Activated CD8-positive, alpha-beta memory T cell treated with anti-CD3 and anti-CD28 coated beads, Interleukin-2, amount 50 U/mL, for 48 hours (primary cell): ENCODE measurements at places on chromosomes 2 and 18.

GRCh38 chr2:188244383-188244782 lies 47.3 kb upstream of the GULP1 start:
- DNase-seq, result no peak

- peak; percentile 71 for DNase-seq
These were observed 57.6 kb downstream of the SLC4A3 start for GRCh38 chr2:219684721-219685689.

DNA sequence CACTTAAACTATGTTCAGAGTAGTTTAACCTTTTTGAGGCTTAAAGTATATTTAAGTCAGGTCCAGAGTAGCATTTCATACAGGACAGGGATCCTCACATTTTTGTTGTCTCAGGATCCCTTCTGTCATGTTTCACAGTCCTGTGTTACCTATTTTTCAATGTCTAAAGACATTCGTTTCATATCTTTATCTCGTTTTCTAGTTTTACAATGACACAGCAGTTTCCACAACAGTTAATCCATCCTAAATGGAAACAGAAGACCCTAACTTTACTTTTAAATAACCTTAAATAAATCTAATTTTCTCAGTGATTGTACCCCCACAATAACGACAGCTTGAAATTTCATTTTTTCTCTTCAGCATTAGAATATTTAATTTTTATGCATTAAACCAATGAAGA lies 17.3 kb upstream of the SCN9A start:
- DNase-seq, result no peak

DNA sequence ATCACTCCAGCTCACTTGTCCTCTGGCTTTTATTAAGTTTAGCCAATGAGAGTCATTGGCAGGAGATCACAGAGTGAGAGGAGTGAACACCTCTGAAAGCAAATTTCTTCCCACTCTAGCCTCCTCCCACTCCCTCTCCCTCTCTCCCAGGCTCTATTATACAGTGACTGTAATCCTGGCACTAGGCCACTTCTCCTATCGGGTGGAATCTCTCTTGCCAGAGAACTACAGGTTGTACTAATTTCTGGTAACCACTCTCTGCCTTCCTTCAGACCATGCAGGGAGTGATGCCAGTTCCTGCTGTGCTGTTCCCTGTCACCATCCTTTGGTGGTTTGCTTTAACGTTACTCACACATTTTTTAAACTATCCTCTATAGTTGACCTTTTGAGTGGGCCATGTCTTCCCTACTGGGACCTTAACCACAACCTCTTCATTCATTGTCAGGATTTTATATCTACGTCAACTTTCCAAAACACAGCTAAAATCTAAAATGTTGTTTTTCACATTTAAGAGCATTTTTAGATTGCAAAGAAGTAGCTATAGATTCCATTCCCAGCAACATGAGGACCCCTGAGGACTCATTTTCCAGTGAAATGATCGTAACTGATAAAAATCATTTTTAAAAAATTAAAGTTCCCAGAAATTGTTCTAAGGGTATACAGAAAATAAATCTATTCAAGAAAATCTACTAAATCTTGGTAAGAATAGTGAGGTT lies 217.1 kb downstream of the MREG start:
- no peak for DNase-seq

- no peak for DNase-seq
These were observed 1427.7 kb upstream of the CELF4 start for GRCh38 chr18:38993342-38993741.

DNA sequence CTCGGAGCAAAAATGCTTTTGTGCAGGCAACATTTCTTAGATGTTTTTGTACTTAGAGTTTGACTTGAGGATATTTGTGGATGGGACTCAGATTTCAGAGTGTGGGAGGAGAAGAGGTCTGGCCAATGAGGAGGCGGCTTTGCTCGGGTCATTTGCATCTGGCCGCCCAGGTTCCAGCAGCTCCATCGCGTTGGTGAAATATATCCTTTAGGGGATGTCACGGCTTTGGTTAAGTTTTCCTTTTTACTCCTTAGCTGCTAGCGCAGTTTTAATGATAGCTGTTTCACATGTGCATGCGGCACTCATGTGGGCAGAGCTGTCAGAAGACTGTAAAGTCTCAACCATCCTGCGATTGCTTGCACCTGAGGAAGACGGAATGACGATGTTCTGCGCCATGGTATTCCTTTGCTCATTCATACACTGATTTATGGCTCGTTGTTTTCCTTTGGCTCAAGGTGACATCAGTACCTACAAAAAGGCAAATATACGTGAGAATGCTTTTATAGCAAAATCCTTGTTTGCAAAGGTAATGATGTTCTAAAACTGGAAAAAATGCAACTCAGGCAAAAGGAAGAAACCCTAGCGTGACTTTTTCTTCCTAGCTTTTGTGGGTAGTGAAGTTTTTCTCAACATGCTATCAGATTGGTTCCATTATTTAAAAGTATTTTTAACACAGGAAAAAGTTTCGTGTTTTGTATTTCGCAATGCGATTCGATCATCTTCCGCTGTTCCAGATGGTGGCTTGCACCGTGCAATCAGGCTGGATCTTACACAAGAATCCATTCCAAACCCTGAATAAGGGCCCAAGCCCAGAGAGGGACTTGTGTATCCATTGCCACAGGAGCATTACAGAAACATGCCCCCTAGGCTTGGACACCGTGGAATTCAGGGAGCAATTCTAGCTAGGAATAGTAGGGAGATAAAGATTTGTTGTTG lies 70.5 kb upstream of the ZNF516 start:
- no peak for DNase-seq

- no peak for DNase-seq
These were observed 17.7 kb downstream of the CXCR1 start for GRCh38 chr2:218149098-218149497.

DNA sequence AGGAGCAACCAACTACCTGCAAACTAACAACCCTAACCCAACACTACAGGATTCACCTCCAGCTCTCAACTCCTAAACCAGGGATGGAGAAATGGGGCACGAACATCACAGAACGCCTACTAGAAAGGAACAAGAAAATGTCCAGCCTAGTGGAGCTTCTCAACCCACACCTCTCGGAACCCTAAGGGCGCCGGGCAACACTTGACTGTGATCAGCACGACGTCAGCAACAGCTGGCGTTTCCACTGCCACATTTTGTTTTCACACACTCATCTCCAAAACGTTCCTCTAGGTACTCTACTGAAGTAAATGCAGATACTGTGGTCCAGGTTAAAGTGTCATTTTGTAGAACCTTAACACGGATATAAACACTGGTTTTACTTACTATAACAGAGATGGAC lies 4.2 kb downstream of the RNASEH1 start:
- DNase-seq, result no peak

DNA sequence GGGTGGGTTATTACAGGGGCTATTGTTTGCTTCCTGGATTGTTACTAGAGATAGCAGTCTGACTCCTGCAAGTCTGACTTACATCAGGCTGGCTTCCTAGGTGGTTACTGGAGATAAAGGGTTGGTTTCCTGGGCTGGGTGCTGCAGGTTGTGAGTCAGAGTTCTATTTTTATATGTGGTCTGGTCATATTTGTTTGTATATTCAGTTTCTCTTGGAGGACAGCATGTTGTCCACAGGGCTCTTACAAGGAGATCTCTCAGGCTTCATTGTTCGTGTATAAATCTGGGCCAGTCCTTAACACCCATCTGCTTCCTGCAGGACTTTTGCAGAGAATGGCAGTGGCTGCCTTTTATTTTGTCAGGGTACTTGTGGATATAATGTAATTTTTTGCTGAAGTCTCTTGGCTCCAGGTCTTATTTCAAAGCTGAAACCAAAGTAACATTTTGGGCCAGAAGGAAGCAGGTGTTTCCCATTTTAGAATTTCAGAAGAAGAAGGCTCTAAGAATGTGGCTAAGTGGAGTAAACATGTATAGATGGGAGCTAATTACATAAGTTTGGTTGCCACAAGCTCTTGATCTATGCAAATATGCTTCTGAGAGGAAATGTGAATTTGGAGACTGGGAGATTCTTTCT lies 65.9 kb upstream of the SLC16A14 start:
- DNase-seq, result no peak

- no peak for DNase-seq
These were observed 154.0 kb downstream of the AGAP1 start for GRCh38 chr2:235647877-235648276.

- peak; percentile 62 for DNase-seq
These were observed 220.8 kb downstream of the SH3RF3 start for GRCh38 chr2:109349503-109350465.

DNA sequence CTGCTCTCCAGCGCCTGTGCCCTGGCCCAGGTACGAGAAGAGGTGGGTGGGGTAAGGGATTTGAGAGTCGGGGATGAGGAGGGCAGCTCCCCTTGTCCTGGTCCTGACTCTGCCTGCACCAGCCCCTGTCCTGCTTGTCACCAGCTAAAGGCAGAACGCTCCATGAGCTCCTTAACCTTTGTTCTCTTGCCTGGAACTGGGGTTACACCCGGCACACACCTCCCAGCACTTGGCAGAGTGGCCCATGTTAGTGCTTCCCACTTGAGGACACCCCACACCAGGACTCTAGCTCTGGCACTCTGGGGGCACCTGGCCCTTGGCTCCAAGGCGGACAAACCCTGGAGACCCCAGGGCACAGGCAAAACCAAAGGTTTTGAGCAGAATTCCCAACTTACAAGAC lies 19.2 kb downstream of the ANO7 start:
- no peak for DNase-seq

DNA sequence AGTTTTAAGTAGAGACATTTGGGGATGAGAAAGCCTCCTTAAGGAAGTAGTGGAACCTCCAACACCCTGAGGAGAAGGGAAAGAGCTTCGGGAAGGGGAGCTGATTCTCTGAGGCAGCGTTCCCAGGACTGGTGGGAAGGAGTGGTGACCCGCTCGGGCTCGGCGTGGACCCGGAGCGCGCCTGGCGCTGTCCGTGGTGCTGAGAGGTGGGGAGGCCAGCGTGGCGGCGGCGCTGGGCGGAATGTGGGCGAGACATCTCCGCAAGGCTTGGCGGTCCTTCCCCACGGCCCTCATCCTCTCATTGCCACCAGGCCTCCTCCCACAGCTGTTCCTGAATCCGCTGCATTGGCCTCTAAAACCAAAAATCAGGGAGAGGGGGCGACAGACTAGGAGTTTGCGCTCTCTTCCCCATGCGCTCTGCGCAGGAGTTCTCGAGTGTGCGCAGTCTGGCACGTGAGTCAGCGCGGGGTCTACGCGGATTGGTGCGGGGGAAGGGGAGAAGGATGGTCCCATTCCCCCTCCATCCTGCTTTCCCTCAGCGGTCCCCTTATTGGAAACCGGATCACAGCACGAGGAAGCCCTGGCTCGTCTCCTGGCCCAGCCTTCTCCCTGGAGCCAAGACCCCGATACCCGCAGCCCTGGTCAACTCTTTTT lies 857 bp downstream of the RESP18 start:
- peak; percentile 76 for DNase-seq

DNA sequence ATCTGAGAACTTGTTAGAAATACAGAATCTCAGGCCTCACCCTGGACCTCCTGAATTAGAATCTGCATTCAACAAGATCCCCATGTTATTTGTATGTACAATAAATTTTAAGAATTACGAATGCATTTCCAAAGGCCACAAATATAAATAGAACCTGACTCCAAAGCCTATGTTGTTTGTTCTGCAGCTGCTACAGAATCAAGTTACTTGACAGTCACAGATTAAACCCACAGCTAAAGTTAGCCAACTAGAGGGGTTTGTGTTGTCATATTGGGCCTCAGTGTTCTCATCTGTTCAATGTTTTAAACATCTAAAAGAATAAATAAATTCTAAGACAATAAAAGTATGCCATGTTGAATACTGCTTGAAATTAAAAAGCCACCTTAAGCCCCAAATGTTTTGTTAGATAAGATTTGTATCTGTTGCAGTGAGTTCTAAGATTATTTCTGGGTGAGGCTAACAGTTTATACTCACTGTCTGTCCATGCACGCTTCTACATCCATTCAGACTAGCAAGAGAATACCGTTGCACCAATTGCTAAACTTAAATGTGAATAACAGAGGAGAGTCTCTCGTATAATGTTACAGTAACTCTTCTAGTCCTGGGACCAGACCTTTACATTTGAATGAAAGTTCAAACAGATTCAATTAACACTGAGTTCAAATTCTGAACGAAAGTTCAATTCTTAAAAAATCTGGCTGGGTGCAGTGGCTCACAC lies 200.4 kb downstream of the MEMO1 start:
- DNase-seq, result no peak

DNA sequence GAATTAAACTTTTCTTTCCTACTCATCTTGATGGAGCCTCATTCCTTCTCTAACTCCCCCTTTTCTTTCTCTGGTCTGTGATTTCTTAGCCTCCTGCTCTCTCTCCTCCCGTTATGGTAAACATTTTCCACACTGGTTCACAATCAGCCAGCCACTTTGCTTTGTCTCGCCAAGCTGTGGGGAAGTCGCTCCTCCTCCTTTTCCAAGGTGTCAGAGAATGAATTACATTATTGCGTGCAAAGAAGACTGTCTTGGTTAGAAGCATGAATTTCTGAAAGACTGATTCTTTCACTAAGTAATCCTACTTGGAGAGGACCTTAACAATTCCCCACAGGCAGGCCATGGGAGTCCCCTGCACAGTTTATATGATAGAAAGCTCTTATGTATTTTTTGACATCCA lies 46.1 kb downstream of the RASGRP3 start:
- DNase-seq, result no peak

DNA sequence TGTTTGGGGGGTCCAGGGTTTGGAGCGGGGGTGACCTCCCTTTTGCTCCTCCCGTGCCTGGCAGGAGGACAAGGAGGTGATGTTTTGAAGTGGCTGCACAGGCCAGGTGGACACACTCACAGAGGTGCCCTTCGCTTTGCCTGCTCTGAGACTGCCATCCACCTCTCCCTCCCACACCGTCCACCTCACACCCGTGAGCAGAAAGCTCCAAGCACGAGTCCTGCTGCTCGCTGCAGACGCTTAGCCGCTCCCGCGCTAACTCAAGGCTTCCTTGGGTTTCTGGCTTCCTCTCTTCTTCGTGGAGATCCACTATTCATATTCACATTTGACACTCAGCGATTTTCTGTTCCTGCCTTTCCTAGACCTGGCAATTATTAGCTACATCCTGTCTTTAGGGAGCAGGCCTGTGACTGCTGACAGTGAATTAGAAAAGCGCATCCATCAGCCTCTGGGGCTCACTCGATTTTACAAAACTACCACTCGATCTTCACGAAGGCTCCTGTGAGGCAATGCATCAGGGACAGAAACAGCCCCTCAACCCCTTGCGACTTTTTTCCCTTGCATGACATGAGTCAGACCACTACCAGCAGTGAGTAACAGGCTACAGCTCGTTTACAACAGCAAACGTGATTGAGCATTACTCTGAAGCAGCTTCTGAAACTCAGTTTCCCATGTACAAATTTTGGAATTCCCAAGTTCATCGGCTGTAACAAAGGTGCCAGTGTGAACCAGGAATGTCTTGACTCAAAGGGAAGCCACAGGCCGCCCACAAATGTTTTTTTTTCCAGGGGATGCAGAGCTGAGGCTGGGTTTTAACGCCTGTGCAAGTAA lies 238.7 kb upstream of the SOX11 start:
- DNase-seq, result no peak

DNA sequence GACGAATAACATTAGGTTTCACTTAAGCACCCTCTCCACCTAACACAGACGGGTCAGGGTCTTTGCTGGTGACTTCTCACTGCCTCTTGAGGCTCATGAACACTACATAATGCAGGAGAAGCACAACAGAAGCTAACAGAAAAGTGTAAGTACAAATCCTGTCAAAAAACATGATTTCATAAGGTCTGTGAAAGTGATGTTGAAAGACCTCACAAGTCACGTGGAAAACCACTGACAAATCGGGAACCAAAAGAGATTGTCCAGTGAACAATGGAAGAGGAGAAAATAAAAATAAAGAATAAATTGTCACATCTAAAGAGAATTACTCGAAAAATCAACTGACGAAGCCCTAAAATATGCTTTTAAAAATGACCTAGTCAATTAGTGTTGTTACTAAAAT lies 14.0 kb downstream of the PSD4 start:
- DNase-seq, result no peak

GRCh38 chr2:236712961-236713673 lies 143.5 kb downstream of the ACKR3 start:
- DNase-seq, result no peak
